ENCODE measurements at places on chromosomes 2 and 18. TPM values are rescaled to one million over a fixed set of nuclear protein-coding genes. Genes with fewer than 3 reads are reported as not detected.

The FOXD4L1 gene
- 0.27 TPM for total RNA-seq

- DNase-seq, result no peak
These were observed 108.4 kb downstream of the ALMS1 start for GRCh38 chr2:73494031-73494430.

- no peak for DNase-seq
These were observed 209.9 kb upstream of the TRIB2 start for GRCh38 chr2:12506846-12507245.

DNA sequence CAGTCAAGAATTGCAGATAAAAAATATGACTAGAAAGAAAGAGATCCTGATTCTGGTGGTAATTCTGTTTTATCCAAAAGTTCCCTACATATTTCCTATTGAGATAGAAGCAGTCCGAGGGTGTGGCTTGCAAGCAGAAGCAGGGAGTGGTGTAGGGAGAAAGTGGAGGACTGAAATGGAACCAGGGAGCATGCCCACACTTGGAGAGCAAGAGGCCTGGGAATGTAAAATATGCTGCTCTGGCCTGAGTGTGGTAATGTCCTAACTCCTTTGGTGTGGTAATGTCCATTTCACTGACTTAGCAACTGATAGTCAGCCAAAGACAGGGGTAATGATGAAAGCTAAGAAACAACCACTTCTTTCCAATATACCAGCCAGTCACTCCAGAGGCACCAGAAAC lies 30.1 kb upstream of the FMNL2 start:
- DNase-seq, result no peak

DNA sequence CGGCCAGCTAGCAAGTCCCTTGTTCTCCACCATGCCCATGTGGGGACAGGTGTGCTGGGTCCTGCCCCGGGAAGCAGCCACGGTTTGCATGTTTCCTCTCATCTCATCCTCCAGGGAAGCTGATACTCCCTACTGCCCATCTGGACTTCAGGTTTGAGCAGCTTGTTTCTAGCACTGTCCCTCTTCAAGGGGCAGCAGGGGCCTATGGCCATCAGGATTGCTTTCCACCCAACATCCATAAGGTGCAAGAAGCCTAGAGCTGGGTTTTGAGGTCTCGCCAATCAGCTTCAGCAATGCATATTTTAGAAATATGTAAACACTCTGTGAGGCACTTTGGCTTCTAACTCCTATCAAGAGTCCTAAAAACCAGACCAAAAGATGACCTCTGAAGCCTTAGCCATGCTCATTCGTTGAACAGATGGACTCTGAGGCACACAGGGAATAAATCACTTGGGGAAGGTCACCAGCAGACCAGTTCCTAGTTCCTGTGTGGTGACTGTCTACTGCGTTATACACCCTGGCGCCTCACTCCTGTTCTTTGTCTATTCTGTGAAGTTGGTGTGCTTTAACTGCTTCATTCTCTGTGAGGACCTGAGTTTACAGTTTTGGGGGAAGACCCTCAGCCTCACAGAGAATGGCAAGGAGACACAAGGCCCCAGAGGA lies 192.6 kb upstream of the TWIST2 start:
- DNase-seq, result no peak
